Suprapubic skin (tissue), 4 donors: ENCODE measurements at places on chromosomes 6 and 20.
A peak's percentile ranks its signal among the peaks of the same experiment; 100 is the strongest.

- DNase-seq = no peak
Measured at GRCh38 chr6:318243-318890, 26.1 kb downstream of the DUSP22 start.

DNA sequence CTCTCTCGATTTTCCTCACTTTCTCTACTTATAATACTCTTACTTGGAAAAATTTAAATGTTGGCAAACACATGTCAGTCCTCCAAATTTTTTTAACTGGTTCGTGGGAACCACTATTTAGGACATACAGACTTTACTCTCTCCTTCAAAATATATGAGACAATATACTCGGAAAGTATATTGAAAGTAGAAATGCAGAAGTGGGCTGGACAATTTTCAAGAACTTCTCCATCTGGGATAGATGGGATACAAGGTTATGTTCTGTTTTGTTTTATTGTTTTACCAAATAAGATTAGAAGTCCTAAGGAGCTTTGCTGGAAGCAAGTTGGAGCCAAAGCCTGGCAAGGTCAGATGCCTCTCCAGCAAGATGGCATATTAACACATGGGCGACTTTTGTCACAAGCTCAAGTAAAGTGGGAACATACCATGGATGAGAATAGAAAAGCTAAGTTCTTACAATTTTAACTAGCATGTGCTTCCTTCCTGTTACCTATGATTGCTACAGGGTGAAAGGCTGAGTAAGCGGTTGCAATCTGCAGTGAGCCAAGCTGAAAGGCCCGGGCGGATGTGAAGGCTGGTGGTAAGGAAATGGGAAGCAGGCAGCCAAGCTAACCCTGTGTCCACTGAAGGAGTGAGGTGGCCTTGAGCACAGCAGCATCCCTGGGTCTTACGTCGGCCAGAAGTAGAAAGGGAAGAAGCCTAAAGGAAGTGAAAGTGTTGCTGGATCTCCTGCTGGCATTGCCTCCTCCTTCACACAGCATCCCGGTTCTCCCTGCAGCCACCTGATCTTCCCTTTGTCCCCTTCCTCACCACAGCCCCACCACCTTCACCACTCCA lies 7.1 kb downstream of the MAP3K5 start:
- DNase-seq = no peak

DNA sequence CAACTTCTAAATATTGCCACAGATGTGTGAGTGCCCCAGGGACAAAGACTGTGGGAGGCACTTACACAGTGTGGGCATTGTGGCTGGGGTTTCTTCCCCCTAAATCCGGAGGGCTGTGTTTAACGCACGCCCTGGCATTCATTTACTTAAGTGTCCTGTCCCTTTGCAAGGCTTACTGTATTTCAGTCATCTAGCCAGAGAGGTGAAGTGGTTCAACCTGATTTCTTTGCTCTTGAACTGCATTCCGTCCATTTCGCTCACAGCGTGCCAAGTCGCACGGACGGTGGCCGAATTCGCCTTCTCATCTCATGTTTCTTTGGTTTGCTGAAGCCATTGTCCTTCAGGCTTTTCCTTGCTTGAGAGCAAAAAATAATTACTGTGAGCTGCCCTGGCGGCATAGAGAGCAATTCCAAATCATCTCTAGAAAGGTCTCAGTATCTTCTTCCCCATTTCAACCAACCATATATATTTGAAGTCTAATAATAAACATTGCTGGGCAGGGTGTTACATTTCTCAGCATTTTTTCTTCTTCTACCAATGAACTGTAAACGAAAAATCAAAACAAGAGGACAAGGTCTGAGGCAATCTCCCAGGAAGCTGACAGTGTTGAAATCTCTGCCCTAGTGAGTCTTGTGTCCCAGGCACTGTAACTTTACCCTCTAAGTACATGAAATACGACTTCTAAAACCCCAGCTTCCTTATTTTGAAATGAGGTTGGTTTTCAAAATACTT lies 16.9 kb downstream of the SYTL3 start:
- no peak for DNase-seq

GRCh38 chr6:45911691-45912090 lies 104.0 kb downstream of the CLIC5 start:
- no peak for DNase-seq

GRCh38 chr6:144311361-144311760 lies 26.2 kb downstream of the UTRN start:
- no peak for DNase-seq

GRCh38 chr6:63516186-63516944 lies 55.9 kb upstream of the LOC128125822 start:
- no peak for DNase-seq

GRCh38 chr6:168032005-168032760 lies 34.7 kb downstream of the KIF25 start:
- DNase-seq = no peak

DNA sequence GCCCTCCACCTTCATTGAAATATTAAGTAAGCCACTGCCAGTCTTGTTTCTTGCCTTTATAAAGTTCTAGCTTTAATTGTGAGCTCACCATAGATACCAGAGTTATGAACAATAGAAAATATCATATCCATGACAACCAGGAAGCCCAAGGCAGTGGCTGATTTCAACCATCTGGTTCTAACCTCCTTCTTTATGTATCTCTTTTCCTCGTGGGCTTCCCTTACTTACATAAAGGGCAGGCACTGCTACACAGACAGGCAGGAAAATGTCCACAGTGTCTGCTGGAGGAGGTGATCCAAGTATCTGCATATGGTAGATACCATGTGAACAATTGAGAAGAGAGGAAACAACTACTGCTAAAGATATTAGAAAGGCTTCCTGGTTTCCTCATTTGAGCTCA lies 65.2 kb upstream of the PRND start:
- DNase-seq = no peak

DNA sequence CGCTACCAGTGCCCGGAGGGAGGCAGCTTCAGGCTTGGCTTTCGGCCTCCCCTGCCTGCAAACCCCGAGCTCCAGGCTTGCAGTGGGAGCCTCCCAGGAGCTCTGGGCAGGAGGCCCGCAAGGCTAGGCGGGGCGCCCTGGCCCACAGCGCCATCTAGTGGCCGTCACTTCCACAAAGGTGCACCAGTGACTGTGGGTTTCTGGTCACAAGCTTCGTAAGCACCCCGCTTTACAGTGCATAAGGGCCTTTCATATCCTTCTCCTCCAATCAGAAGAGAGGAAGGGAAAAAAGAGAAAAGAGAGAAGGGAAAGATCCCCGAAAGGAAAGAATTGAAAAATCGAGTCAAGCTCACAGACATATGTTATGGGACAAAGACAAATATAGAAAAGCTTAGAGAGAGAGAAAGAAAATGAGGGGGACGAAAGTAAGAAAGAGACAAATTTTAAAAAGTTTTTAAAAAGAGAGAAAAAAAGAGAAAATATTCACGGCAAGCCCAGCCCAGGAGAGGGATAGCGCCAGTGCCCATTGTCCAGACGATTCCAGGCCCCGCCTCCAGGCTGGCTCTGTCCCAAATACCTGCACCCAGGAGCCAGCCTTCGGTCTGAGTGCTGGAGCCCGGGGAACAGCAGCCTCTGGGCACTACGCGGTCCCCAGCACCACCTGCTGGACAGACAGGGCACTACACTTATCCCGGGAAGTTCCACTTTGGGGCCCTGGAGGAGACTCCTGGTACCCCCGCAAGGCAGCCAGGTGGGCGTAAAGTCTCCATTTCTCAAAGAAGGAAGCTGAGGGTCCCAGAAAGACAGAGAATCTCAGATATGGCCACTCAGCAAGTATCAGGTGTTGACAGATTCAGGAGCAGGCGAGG lies 207.1 kb downstream of the PREX1 start:
- peak; percentile 86 for DNase-seq

GRCh38 chr6:169287675-169288074 lies 34.0 kb upstream of the THBS2 start:
- DNase-seq = no peak

DNA sequence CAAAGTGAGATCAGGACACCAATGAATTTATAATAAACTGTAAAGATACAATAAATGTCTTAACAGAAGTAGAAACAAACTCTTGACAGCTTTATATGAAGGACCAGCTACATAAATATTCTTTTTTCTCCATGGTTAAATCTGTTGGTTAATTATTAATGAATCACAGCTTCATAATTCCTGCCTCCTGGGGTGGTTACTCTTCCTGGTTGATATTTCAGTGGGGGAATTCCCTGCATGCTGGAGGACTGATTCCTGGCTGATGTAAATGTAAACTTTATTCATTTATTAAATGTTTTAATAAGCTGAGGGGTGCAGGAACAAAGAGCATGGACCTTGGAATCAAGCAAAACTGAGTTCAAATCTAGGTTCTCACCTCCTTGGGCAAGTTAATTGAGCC lies 16.2 kb upstream of the RCAN2 start:
- no peak for DNase-seq

GRCh38 chr6:9583753-9584352 lies 831.0 kb downstream of the TFAP2A start:
- DNase-seq = no peak

- DNase-seq = no peak
Measured at GRCh38 chr6:150417899-150418826, 49.4 kb downstream of the IYD start.

- no peak for DNase-seq
Measured at GRCh38 chr6:138128096-138128495, 20.9 kb upstream of the PERP start.

- no peak for DNase-seq
Measured at GRCh38 chr20:12728782-12729181, 280.0 kb upstream of the SPTLC3 start.

GRCh38 chr6:105889902-105890301 lies 196.2 kb upstream of the PRDM1 start:
- no peak for DNase-seq

GRCh38 chr20:48026981-48027592 lies 241.8 kb upstream of the SULF2 start:
- DNase-seq = no peak

GRCh38 chr6:109351231-109352130 lies 30.8 kb downstream of the CD164 start:
- no peak for DNase-seq

GRCh38 chr20:37914672-37915433 lies 11.9 kb downstream of the VSTM2L start:
- no peak for DNase-seq

DNA sequence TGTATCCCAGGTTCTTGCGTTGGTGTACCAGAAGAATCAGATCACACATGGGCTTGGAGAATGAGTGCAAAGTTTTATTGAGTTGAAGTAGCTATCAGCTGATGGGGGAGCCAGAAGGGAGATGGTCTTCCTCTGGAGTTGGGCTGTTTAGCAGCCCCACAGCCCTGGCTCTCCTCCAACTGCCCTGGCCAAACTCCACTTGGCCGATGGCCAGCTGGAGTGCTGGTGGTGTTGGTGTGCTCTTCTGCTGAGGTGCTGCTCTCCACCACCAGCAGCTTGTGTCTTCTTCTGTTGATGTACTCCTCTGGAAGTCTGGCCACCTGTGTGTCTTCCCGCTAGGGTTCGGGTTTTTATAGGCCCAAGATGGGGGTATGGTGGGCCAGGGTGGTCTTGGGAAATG lies 172.8 kb downstream of the TINAG start:
- no peak for DNase-seq

DNA sequence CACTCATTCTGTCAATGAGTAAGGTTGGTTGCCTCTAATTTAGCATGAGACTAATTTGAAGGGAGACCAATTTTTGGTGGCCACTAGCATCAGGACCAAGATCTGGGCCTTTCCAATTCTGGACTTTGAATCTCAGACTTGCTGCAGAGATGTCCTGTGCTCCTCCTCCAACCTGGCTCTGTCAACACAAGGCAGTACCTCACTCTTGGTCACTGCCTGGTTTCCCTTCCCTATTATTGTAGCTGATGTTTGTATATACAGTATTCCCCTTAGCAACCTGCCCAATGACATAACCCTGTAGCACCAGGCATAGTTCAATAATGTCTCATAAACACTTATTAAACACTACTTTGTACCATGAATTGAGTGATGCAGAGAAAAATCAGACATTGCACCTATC lies 50.4 kb downstream of the UNC5CL start:
- DNase-seq = no peak
